ENCODE measurements at places on chromosomes 6 and 20.

- DNase-seq = no peak
These were observed 223.7 kb upstream of the SULF2 start for GRCh38 chr20:48008850-48009515.

DNA sequence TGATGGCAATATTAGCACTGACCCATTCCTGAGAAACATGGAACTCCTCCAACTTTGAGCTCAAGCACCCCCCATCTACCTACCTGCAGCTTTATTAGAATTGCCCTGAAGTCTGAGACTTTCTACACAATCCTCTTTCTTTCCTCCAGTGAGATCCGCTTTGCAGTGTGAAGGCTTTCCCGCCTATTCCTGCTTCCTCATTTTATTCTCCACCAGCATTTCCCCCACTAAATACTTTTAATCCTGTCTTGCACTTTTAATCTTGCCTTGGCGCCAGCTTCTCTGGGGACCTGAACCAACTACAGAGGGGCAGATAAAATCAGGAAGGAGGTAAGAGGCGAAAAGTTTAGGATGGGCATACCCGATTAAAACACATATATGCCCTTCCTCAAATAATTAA is 178.1 kb upstream of the PRDM1 start:
- DNase-seq = no peak

DNA sequence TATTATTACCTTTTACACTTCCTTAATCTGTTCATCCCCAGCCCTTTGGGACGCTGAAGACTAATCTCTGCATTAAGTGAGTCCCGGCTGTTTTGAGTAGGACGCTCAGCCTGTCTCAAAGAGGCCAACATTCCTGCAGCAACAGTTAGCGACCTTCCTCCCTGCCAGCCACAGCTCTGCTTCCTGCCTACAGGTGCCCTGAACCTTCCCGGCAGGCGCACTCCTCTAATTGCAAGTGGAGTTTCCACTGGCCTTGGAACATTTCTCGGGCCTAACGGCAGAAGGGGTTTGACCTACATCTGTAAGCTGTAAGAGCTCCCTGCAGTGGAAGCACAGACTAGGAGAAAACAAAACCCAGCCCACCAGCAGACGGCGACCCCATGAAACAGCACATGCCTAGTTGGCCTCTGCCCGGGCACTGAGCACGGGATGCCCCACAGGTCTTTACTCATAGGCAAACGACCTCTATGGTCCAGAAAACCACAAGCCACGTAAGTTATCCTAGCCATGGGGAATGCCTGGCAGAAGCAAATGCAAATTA is 137.9 kb downstream of the DTNBP1 start:
- no peak for DNase-seq

GRCh38 chr6:63492476-63492875 is 79.8 kb upstream of the LOC128125822 start:
- no peak for DNase-seq

- DNase-seq = no peak
These were observed 236.1 kb downstream of the COL12A1 start for GRCh38 chr6:74969591-74970267.

DNA sequence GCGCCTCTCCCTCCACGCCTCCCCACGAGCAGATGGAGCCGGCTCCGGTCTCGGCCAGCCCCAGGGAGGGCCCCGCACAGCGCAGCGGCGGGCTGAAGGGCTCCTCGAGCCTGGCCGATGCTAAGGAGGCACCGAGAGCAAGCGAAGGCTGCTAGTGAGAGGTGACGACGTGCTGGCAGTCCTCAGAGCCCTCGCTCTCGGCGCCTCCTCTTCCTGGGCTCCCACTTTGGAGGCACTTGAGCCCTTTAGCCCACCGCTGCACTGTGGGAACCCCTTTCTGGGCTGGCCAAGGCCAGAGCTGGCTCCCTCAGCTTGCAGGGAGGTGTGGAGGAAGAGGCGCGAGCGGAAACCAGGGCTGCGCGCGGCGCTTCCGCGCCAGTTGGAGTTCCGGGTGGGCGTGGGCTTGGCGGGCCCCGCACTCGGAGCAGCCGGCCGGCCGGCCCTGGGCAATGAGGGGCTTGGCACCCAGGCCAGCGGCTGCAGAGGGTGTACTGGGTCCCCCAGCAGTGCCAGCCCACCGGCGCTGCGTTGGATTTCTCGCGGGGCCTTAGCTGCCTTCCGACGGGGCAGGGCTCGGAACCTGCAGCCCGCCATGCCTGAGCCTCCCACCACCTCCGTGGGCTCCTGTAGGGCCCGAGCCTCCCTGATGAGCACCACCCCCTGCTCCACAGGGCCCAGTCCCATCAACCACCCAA is 2.5 kb upstream of the TMEM14C start:
- peak; percentile 82 for DNase-seq

- DNase-seq = no peak
These were observed 72.0 kb downstream of the SOX4 start for GRCh38 chr6:21665392-21666200.

DNA sequence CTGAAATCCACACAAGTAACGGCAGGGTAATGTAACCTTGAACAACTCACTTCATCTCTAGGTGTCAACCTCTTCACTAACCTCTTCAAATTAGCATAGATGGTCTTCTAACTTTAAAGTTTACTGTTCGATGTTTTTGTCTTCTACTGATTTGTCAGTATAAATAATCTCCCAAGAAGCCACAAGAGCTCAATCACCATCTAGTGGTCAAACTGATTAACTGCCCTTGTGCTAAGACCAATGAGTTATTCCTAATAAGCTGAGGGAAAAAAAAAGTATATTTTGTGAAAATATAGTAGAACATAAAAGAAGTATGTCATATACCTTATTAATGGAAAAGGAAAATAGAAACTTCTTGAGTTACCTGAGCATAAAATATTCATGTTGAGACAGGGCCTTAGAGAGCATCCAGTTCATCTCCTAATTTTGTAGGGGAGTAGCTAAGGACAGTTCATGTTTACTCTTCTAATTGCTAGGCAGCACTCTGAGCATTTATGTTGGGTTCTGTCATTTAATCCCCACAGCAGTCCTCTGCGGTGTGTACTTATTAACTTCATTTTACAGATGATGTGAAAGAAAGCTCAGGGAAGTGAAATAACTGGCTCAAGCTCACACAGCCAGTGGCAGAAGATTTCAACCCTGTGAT is 317.1 kb downstream of the ESR1 start:
- no peak for DNase-seq

DNA sequence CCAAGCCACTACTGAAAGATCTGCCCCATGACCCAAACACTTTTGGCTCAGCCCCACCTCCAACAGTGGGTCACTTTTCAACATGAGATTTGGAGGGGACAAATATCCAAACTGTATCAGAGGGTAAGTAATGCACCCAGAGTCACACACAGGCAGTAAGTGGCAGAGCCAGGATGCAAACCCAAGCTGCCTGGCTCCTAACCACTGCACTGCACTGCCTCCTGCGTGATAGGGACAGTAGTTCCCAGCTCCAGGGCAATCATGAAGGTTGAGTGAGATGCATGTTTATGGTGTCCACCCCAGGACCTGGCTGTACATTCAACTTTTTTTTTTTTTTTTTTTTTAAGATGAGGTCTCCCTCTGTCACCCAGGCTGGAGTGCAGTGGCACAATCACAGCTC is 88.2 kb downstream of the TOX2 start:
- DNase-seq = no peak

GRCh38 chr6:42136508-42137193 is 5.8 kb downstream of the C6orf132 start:
- DNase-seq = no peak

DNA sequence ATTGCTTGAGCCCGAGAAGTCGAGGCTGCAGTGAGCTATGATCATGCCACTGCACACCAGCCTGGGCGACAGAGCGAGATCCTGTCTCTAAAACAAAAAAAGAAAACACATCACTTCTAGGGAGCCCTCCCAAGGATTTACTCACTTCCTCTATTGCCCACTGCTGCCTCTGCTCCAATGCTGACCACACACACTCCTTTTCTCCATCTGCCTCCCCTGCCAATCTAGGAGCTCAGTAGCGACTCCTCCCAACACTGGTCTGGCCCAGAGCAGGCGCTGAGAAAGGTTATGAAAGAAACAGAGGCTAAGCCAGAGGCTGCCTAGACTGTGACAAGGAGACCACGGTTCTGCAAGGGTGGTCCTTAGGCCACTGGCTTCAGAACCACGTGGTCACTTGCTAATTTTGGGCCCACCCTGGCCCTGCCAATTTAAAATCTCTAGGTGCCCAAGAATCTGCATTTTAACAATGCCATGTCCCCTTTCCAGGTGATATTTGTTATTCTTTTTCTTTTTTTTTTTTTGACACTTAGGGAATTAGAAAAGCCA is 1.3 kb upstream of the E2F1 start:
- DNase-seq = no peak

DNA sequence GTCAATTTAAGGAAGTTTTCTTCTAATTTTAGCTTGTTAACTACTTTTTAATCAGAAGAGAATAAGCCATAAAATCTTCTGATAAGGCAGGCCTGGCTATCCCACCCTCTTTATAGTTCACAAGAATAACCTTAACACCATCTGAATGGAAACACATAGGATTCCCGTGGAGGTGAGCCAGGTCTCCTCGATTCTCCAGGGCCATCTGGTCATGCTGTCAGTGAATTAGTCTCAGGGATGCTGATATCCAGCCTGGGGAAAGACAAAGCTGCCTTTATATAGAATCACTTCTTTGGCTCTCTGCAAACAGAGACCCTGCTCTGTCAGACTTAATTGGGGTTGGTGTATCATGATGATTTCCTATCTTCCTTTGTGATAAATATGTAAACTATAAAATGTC is 30.1 kb upstream of the TAGAP start:
- no peak for DNase-seq

- no peak for DNase-seq
These were observed 688.4 kb downstream of the HTR1B start for GRCh38 chr6:76774781-76775384.

DNA sequence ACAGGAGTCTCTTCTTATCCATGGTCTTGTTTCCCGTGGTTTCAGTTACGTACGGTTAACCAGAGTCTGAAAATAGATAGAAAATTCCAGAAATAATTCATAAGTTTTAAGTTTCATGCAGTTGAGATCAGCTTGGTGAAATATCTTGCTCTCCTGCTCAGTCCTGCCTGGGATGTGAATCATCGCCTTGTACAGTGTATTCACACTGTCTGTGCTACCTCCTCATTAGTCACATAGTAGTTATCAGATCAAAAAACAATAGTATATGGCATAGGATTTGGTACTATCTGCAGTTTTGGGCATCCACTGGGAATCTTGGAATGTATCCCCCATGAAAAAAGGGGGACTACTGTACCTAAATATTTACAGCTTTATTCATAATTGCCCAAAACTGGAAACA is 22.7 kb upstream of the MOCS1 start:
- DNase-seq = no peak

DNA sequence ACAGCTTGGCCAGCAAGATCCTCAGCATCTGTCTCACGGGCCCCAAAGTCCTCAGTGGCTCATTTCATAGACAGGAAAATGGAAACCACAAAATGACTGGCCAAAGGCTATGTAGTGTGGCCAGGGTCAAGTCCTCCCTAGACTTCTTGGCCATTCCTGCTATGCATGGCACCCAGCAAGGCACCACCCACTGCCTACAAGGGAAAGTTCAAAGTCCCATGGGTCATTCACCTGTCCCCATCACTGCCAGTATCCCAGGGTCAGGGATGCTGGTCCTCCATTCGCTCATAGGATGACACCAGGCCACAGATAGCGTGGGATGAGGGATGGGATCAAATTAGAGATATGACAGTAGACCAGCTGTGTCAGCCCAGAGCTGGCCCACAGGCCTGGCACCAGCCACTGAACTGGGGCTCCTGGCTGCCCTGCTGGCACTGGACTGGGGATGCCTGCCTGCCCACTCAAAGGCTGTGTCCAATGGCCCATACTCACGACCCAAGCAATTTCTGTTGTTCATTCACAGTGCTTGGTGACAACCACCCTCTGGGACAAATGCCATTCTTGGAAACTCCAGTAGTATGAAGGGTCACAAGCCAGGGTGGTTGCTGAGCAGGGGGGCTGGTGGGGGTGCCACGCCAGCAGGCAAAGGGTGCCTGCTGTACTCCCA is 11.6 kb downstream of the ADISSP start:
- DNase-seq = no peak

GRCh38 chr6:144036064-144036834 is 28.2 kb upstream of the PLAGL1 start:
- DNase-seq = no peak

Data from DND-41 (cell line).